ENCODE measurements at places on chromosomes 4 and X.
A peak's percentile ranks its signal among the peaks of the same experiment; 100 is the strongest.

DNA sequence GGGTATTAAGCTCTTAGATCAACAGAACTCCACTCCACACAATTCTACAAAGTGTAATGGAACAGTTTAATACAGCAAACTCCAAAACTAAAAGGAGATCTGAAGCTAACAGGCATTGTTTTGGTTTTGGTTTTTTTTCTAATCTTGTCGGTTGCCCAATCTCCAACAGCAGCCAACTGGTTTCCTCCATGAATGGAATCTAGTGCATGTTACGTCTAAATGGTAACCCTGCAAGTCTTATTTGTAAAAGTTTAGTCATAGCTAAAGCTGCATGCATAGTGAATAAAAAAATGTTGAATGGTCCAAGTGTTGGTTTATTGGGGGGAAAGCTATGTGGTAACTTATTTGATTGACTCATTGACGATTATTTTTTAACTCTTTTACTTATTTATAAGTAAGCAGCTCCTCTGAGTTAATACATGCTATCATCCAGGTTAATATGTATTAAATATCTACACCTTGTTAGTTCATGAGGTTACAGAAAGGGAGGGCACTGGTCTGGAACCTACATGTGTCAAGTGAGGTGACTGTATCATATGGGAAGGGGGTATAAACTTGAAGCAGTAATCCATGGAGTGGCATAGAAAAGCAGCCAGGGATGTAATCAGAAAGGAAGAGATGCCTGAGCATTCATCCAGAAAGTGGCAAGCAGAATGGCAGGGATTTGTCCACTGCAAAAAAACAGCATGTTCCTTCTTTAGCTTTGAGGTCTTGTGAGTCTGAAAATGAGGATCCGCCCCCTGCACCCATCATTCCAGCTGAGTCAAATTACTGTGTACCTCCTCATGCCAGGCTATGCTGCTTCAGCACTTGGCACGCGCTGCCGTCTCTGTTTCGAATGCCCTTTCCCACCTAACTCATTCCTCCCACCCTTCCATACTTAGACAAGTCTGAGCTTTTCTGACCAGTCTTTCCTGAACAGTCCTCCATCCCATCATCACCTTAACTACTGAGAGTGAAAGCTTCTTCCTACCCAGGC, 81.7 kb downstream of the PDGFC start:
- DNase-seq, result no peak

DNA sequence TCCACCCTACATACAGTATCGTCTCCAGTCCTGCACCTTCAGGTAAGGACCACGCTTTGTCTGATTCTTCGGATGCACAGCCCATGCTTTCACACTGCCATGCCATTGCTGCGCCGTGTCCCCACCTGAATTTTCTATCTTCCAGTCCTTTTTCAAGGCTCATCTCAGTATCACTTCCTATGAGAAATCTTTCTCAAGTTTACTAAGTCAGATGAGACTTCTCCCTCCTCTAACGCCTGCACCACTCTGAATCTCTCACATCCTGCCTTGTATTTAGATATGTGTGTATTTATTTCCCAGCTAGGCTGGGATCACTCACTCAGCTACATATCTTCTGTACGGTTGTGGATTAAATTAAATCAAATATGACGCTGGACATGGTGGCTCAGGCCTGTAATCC, 116.8 kb downstream of the SMIM20 start:
- DNase-seq, result no peak

DNA sequence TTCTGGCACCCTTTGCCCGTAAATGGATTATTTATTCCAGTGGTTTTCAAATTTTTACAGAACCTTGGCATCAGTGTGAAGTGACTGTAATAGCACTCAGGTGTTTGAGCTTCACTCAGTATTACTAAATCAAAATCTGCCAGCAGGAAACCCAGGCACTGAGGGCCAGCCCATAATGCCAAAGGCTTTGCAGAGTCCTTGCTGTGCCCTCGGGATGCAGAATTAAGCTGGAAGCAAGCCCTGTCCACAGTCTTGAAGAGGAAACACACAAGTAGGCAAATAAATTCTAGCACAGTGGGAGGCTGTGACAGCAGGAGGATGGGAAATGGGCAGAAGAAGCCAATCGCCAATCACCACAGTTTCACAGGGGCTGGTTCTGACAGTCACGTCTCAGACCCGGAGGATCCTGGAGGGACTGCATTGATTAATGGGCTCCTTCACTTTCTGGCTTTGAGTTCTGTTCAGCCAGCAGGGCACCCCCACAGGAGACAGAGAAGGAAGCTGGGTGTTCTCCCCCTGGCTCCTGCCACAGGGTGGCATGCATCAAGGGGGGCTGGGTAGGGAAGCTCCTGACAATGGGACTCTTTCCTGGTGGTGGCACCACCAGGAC, 138.8 kb downstream of the MTNR1A start:
- no peak for DNase-seq

DNA sequence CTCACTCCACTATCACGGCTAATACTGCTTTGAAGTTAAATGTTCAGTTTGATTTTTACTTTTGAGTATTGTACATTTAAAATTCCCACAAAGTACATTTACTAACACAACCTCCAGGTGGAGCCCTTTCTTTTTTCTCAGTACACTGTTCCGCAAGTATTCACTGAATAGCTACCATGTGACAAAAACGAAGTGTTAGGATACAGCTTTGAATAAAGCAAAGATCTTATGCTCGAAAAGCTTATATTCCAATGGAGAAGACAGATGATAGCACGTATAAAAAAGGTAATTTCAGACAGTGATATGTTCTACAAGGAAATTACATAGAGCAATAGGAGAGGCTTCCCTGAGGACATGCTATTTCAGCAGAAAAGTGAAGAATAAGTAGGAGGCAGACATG, 60.7 kb upstream of the ABCG2 start:
- peak; percentile 38 for DNase-seq

DNA sequence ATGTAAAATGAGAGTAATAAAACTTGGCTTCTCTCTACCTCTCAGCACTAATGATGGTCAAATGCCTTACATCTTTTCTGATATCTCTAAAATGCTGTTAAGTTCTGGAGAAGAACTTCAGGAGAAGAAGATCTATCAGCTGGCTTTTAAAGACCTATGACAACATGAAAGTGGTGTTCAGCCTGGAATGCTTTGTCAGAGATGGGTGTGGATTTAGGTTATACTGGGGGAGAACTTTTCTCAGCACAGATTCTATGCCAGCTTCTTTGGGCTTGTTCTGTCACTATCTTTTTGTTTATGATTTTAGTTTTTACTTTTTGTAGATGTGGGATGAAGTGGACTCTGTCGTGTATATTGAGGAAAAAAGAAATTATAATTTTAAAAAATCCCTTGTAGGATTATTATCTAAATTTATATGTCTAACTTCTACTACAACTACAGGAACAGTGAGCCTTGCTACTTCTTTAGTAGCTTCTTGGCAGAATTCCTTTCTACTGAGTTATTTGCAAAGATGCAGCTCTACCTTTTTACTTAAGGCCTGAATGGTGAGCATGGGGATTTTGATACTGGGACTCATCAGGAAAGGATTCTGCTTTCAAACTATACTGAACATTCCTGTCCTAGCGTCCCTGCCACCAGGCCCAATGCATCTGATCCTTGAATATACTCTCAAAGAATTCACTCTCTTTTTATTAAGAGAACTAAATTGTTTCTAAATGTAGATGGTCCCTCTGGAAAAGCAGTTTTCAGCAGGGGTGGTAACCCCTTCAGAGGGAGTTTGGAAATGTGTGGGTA, 19.6 kb downstream of the CYP2U1 start:
- DNase-seq, result no peak

GRCh38 chr4:15882675-15883086, 55.9 kb downstream of the FGFBP1 start:
- DNase-seq, result peak; percentile 48

GRCh38 chr4:3436798-3437581, 4.8 kb upstream of the HGFAC start:
- DNase-seq, result no peak

DNA sequence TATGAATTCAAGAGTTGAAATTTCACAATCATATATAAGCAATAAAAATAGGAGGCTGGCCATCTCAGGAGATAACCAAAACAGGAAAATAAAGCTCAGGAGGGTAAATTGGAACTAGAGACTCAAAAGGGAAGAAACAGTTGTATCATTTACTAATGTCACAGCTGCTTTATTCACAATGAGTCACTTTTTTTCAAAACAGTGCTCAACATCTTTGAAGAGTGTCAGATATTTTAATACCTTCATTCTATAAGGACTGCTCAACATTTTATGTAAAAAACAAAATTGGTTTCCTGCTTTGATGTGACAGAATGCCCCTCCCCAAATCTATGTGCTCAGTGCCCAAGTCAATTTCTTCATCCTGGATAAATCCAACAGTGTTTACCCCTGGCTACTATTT, 97.7 kb downstream of the DDX60 start:
- DNase-seq, result no peak

GRCh38 chrX:152865232-152865920, 32.5 kb upstream of the ZNF185 start:
- no peak for DNase-seq

Measured in NCI-H2227 treated with DMSO at 0.1 percent for 48 hours (cell line).